ENCODE measurements at places on chromosomes 1 and 21.
A peak's percentile ranks its signal among the peaks of the same experiment; 100 is the strongest.

DNA sequence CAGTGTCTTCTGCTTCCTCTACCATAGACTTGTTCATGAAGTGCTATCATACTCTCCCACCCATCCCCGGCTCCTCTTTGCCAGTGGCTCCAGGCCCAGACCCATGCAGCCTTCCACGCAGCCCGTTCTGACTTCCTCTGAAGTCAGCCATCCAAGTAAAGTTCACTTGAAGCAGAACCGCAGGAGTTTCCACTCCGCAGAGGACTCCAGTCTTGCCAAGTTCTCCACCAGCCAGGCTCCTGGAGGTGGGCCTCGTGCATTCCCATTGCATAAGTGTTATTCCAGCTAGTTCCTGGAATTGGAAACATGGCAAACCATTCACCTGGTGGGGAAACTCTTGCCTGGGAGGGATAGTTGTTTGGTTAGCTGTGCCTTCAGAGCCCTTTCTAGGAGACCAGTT, 185.1 kb downstream of the PLPP3 start:
- DNase-seq: no peak

DNA sequence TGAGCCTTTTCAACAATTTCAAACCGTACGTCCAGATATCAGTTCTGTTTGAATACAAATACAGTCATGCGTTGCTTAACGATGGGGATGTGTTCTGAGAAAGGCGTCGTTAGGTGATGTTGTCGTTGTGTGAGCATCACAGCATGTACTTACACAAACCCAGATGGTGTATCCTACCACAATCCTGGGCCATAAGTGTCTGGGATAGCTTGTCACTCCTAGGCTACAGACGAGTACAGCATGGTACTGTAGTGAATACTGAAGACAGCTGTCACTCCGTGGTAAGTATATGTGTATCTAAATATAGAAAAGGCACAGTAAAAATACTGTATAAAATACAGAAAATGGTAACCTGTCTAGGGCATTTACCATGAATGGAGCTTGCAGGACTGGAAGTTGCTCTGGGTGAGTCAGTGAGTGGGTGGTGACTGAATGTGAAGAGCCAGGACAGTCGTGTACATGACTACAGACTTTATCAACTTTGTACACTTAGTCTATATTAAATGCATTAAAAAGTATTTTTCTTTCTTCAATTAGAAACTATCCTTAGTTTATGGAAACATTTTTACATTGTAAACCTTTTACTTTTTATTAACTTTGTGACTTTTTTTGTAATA, 10.5 kb upstream of the OR2W3 start:
- no peak for DNase-seq

DNA sequence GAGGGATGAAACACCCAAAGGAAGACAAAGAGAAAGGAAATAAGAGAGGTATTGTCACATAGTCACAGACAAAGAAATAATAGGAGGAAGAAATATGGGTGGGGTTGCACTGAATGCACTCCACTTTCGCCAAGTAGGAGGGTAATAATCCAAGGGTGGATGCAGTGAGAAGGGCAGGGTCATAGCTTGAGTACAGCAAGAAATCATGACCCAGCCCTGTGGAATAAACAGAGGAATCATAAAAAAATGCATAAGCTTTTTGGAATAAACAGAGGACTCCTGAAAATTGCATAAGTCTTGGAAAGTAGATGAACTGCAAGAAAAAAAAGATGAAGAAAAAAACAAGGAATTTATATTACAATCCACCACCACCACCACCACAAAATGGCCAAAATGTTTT, 53.1 kb upstream of the CD55 start:
- no peak for DNase-seq

DNA sequence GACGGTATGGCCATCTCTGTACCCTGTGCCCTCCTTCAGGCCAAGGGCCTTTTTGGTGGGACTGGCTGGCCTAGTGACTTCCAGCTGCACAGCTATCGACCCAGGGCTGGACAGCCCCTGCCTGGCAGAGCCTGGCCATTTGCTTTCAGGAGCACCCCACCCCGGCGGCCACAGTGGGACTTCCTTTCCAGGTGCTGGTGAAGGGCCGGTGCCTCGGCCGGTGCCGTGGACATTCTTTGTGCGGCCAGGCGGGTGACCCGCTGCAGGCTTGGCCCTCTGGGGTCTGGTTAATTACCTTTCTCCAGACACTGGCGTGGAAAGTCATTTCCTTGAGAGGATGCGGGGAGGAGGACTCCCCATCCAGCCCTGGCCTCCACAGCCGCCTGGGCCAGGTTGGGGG, 50.1 kb downstream of the PRDM16 start:
- DNase-seq: no peak

- DNase-seq: peak; percentile 49
Measured at GRCh38 chr21:46052703-46053651, 44.9 kb upstream of the COL6A2 start.

GRCh38 chr1:169722779-169723178, 11.1 kb downstream of the SELE start:
- no peak for DNase-seq
